Heart left ventricle (tissue), 16 donors: ENCODE measurements at places on chromosomes 5 and 9. TPM values are rescaled to one million over a fixed set of nuclear protein-coding genes. Genes with fewer than 3 reads are reported as not detected.

DNA sequence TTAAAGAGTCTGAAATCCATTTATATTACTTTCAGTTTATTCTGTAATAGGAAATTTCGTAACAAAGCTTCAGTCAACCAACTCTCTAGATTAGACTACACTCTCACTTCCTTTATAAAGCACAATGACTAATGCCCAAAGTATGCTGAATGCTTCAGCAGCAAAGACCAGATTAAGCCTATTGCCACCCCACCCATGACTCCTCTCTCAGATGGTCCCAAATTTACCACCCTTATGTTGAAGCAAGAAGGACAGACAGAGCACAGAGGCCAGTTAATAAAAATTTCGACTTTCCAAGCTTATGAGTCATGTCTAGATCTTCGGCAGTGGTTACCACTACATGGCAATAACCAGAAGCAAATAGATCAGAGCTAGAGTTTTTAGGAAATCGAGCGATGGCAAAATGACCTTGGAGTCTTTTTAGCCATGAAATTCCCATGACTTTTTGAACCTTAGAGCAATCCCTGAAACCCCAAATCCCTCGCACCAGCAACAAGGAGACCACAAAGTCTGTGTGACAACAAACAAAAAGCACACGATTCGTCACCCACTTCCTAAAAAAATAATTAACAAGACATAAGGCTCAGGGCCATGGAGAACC lies 287.8 kb upstream of the RASA1 start:
- no peak for DNase-seq

DNA sequence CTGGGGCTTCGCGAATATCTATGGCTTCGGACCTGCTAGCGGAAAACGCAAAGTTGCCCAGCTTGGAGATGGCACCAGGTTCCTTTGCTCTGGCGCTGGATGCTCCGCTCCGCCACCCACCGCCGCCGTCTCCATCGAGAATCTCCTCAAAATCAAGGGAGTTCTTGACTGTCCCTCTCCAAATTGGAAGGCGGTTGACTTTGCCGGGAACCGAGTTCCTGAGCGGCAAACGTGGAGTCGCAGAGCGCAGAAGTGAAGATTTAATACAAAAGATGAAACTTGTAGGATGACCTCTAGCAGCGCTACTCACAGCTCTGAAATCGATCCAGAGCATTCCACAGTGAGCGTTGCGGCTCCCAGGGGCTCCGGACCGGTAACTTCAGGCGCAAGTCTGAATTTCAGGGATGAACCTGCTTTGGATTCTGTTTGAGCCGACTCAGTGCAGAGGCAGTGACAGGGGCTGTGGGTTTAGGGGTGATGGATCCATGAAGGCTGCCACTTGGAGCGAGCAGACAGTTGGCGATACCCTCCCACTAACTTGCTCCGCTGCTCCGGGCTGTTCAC lies 1641.5 kb upstream of the C9orf72 start:
- no peak for DNase-seq

DNA sequence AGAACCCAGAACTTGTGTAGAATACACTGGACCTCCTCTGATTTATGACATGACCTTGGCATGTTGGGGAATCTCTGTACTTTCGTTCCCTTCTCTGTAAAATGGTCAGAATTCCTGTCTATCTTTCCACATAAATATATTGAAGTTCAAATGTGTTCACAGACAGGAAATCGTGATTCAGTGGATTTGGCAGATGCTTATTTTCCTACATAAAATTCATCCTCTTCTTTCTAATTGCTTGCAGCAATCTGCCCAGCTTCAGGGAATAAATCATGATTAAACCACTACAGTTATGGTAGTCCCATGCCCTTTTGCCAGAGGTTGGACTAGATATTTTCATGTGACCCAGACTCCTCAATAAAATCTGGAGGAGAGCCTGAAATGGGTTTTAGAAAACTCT lies 52.1 kb upstream of the ARL15 start:
- no peak for DNase-seq

DNA sequence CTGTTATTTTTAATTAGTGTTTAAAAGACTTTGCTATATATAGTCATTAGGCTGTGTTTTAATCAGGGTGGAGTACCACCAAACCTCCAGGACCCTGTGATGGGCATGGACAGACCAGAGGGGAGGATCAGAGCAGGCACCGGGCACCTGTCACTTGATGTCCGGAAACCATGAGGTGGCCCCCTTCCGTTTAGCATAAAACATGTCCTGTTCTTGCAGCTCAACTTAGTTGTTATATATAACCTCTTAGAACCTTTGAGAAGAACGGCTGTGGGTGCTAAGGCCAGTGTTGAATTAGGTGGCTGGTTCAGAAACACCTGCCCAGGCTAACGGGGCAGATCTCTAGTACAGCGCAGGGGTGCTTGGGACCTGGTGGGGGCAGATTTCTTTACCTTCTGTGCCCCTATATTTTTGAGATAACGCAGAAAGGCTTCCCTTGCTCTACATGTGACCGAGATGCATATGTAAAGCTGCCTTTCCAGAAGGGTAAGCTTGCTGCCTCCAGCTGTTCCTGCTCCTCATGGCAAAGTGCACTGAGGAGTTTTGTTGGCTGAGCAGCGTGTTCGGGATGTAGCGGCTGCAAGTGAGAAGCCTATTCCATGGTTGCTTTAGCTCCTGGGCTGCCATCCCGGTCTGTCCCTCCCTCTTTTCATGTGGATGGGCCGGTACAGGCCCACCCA lies 255.5 kb downstream of the FANCC start:
- DNase-seq: no peak

GRCh38 chr9:92501671-92502393 lies 19.5 kb upstream of the ASPN start:
- peak; percentile 43 for DNase-seq

PELO gene
- 4.3 TPM for polyA plus RNA-seq

CFAP157 gene
- 0.08 TPM for polyA plus RNA-seq

ANKRD34B gene
- not detected for polyA plus RNA-seq

ARL14EPL gene
- not detected for polyA plus RNA-seq

SLC46A2 gene
- 0.08 TPM for polyA plus RNA-seq

SEMA5A gene
- 4.6 TPM for polyA plus RNA-seq
